Activated CD8-positive, alpha-beta memory T cell treated with anti-CD3 and anti-CD28 coated beads, Interleukin-2, amount 10 ng/mL, durations not matched to agents 7 days and 5 days (primary cell): ENCODE measurements at places on chromosomes 11 and 22.

GRCh38 chr11:89358761-89359160, 132.4 kb downstream of the NOX4 start:
- DNase-seq: no peak

- DNase-seq: peak; percentile 45
Observed at GRCh38 chr11:66956689-66957290, 1.4 kb downstream of the PC start.

- DNase-seq: no peak
Observed at GRCh38 chr11:79822766-79823165, 381.9 kb upstream of the TENM4 start.

- no peak for DNase-seq
Observed at GRCh38 chr11:101083335-101083734, 46.3 kb downstream of the PGR start.

GRCh38 chr11:120305286-120305685, 19.8 kb upstream of the TLCD5 start:
- no peak for DNase-seq

GRCh38 chr11:119100246-119100970, 1.2 kb downstream of the DPAGT1 start:
- DNase-seq: no peak

DNA sequence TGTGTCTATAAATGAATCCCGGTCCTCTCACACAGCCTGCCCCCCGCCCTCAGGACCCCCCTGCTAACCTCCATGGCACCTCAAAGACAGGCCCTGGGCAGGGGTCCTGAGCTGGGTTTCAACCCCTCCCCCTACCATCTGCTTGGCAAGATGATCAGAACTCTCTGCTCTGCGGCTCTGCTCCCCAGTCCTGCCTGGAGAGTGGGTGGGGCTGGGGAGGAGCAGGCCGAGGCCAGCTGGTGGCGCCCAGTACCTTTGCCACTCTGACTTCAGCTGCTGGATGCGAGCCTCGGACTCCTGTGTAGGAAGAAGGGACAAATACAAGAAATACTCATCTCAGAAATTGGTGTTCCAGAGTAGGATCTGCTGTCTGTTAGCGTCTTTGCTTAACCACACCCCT, 15.0 kb downstream of the SUN2 start:
- DNase-seq: no peak

- no peak for DNase-seq
Observed at GRCh38 chr11:76889411-76889975, 28.8 kb downstream of the ACER3 start.

- no peak for DNase-seq
Observed at GRCh38 chr22:23564276-23564675, 15.8 kb downstream of the IGLL1 start.

GRCh38 chr11:64763526-64764039, 3.8 kb upstream of the PYGM start:
- no peak for DNase-seq

- no peak for DNase-seq
Observed at GRCh38 chr11:45933131-45933831, 10.8 kb downstream of the LARGE2 start.

GRCh38 chr22:49767355-49768062, 60.2 kb downstream of the BRD1 start:
- DNase-seq: no peak

- no peak for DNase-seq
Observed at GRCh38 chr11:78925387-78925786, 350.7 kb upstream of the NARS2 start.

- DNase-seq: no peak
Observed at GRCh38 chr22:40428796-40429195, 58.4 kb downstream of the SGSM3 start.

DNA sequence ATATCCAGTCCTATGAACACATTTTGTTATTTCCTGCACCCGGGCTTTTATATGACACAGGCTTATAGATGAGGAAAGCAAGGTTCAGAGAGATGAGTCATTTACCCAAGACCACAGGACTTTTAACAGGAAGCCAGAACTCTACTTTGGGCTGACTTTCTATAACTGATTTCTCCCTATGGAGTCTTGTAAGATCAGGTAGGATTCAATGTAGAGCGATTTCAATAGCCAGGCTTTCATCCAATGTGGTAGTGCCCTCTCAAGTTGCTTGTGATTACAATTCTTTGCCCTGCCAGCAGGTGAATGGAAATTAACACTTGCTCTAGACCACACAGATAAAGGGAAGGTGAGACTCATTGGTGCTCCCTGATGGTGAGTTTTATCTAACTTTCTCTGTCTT, 378.3 kb downstream of the INSC start:
- no peak for DNase-seq

GRCh38 chr11:2574553-2575535, 125.0 kb downstream of the KCNQ1OT1 start:
- DNase-seq: no peak

- DNase-seq: peak; percentile 57
Observed at GRCh38 chr11:20156280-20156875, 3.9 kb downstream of the DBX1 start.

DNA sequence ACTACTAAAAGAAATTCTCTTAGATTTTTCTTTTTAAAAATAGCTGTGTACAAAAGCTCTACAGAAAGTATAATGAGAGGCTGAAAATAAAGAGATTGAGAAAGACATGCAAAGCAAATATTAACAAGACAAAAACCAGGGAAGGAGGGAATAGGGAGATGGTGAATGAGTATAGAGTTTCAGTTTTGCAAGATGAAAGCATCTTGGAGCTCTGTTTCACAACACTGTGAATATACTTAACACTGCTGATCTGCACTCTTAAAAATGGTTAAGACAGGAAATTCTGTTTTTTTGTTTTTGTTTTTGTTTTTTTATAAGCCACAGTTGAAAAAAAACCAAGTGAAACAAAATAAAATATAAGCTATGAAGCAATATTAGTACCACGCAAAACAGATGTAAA, 5.5 kb downstream of the TMEM218 start:
- no peak for DNase-seq

DNA sequence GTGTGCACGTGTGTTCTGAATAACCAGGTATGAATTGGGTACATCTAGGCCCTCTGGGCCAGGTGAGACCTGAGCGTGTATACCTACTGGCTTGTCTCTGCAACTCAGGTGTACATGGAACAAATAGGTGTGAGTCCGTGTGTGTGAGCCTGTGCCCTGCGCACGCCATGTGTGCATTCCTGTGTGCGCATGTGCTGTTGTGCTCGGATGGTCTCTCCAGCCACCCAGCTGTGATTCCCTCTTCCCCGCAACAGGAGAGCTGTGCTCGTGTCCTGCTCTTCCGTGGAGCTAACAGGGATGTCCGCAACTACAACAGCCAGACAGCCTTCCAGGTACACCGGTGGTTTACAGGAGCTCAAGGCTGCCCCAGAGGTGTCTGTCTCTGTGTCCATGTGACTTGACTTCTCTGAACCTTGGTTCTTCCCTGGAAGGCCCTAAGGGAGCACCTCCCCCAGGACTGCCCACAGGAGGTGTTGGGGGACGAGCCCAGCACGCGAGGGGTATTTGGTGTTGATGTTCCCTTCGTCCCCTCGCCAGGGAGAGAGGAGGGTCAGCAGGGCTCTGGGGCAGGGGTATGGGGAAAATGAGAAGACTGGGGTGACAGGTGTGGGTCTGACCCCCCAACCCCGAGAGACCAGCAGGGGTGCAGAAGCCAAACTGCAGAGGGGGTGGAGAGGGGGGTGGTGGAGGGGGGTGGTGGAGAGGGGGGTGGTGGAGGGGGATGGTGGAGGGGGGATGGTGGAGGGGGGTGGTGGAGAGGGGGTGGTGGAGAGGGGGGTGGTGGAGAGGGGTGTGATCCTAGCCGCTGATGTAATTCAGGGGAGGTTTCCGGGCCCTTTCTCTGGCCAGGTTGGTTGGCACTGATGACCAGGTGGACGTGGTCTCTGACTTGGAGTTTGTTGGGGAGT, 10.7 kb downstream of the SHANK3 start:
- no peak for DNase-seq

DNA sequence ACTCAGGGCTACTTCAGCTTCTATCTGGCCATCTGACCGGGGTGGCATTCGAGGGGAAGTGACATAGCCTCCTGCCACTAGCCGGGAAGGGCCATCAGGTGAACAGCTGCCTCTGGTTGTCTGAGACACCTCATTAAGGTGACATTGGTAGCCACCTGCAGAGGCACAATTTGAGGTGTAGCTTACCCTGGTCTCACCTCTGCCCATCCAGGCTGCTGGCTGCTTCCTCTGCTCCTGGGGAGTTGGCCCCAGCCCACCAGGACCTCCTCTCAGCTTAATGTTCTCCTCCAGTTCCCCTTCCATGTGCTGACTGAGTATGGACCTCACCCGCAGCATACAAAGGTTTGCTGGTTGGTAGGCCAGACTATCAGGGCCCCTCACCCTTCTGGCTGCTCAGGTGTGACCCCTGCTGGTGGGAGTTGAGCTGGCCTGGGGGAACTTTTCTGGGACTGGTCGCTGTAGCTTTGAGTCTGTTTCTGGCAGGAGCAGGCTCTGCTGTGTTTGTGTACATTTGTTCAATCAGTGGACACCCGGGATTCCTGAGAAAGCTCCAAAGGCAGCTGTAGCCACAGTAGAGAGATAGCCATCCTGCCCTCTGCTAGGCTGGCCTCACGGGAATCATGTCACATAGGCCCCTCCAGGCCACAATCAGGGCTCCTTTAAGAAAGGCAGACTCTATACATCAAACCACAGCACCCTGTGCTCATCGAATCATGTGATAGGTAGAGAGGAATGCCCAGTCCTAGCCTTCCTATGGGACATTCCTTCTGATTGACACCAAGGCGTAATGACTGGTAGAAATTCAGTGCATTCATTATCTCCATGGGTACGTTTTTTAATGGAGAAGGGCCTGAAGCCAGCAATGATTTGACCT, 295.1 kb upstream of the PLET1 start:
- peak; percentile 67 for DNase-seq

DNA sequence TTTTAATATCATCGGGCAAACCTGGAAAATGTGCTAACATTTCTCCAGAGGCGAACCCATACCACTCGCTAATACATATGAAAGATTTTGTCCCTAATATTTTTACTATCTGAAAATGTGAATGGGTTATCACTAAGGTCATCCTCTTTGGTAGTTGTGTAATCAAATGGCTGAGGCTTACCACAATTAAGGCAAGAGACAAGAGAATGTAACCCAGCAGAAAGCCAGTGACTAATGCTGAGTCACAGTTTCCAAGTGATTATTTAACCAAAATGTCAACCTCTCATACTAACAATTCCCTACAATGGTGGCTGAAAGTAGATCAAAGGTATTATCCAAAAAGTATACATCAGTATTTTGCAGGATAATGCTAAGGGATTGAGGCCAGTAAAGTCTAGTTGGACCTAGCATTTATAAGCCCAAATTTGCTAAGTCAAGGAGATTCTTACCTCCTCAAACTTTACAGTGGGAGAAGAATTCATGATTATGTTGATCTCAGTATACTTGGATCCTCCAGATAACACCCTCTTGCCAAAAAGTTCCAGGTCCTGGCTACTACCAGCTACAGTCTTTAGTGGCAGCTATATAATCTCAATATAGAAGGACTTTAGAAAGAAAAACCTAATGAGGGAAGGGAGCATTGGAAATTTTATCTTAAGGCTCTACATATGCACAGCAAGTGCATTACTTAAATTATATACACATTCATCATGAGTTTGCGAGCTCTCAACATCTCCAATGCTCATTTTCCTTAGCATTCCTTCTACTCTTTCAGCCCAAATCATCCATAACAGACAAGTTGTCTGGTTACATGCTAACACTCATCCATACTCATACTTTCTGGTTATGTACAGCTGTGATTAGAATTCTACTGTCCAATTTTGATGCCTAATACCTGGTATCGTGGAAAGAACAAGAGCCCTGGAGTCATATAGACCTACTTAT, 25.4 kb downstream of the SIK3 start:
- no peak for DNase-seq

DNA sequence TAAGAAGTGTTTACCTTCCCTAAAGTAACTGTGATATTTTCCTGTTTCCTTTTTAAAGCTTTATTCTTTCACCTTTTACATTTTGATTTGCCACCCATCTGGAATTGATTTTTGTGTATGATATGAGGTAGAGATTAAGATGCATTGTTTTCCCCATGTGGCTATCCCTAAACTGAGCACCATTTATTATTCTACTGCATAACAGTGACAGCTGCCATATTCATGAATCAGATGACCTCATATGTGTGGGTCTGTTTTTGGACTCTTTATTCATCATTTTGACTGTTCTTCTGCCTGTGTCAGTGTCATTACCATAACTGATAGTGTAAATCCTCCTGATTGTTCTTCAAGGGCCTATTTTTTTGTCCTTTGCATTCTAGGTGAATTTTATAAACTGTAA, 50.8 kb downstream of the HIPK3 start:
- no peak for DNase-seq

DNA sequence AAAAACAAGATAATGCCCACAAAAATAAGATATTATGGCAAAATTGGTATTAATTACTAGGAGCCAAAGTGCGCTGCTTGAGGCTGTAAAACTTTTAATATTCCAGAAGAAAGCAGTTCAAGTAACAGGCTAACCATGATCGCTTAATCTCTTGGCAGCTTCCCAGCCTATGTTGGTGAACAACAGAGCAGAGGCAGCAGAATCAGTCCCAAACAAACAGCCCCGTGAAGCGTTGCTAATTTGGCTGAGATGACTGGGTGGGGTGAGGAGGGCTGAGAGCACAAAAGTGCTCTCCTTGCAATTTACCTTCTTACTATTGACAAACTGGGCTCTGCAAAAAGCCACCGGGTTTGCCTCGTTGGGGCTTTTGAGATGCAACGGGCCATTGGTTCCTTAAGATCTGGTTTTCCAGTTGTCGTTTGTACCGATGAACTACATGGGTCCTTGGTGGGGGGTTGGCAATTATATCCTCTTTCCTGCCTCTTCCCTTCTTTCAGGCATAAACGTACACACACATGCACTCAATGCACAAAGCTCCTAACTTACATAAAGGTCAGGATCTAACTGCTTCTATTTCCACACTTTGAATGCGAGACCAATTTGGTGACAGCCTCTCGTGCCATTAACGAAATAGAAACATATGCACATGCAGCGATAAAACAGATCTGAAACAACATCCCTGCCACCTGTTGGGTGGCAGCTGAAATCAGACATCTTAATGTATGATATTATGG, 407.6 kb upstream of the CADM1 start:
- no peak for DNase-seq

- no peak for DNase-seq
Observed at GRCh38 chr22:34702279-34702678, 363.7 kb upstream of the ISX start.

- no peak for DNase-seq
Observed at GRCh38 chr11:45163956-45164575, 17.6 kb downstream of the PRDM11 start.

DNA sequence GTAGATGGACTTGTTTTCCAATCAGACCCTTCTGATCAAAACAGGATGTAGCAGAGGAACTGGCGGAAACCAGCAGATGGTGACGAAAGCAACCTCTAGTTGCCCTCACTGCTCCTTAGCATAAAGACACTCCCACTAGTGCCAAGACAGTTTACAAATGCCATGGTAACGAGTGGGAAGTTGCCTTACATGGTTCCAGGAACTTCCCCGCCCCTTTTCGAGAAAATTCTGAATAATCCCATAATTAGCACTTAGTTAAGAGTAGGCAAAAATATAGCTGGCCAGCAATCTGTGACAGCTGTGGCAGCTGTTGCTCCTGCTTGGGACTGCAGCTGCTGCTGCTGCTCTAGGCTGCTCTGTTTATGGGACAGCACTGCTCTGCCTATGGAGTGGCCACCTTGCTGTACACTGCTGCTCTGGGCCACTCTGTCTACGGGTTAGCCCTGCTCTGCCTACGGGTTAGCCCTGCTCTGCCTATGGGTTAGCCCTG, 33.4 kb upstream of the SORL1 start:
- DNase-seq: peak; percentile 68
